ENCODE measurements at places on chromosomes 6 and 20. TPM values are rescaled to one million over a fixed set of nuclear protein-coding genes. Genes with fewer than 3 reads are reported as not detected.

Gene ZFAND3
- 131 TPM for total RNA-seq

- DNase-seq = no peak
Measured at GRCh38 chr20:58742668-58743566, 50.3 kb downstream of the NPEPL1 start.

DNA sequence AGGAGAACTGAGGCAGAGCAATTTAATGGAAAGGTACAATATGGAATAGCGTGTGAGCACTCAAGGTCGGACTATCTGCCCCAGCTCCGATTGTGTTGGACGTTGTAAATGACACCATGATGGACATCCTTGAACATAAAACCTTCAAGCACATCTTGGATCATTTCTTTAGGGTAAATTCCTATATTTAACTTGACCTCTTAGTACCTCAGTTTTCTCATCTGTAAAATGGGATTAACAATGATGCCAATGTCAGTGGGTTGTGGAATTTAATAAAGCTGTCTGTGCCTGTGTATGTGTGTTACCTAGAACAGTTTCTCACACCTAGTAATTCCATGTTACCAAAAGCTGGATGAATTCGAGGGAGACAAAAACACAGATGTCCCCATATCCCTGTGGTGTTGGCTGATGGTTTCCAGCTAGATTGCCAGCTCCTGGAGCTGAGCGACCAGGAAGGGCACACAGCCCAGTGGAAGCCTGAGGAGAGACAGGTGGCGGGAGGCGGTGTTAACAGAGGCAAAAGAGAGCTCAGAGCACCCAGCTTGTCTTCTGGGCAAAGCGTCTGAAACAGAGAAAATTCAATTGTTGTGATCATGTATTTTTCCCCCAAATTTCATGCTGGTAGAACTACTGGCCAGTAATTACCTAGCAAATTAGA, 32.6 kb downstream of the MDFI start:
- no peak for DNase-seq

Gene FGD2
- total RNA-seq = not detected

DNA sequence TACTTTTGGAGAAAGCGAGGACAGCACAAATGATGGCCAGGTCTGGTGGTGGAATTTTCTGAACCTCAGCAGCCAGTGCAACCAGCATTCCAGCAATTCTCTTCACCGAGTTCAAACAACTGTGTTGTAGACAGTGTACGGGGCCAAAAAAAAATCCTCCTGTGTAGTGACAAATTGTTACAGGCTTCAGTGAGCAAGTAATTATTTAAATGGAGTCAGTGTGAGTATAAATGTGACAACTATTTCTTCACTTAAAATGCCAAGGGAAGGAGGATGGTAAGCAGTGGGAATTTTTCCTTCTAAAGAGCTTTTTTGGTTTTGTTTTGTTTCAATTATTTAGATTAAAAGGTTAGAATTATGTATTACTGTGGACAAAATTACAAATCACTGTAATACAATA, 154.1 kb downstream of the TMEM242 start:
- DNase-seq = peak; percentile 47

Gene SEL1L2
- not detected for total RNA-seq

- no peak for DNase-seq
Measured at GRCh38 chr6:26355366-26355765, 9.6 kb upstream of the BTN3A2 start.

DNA sequence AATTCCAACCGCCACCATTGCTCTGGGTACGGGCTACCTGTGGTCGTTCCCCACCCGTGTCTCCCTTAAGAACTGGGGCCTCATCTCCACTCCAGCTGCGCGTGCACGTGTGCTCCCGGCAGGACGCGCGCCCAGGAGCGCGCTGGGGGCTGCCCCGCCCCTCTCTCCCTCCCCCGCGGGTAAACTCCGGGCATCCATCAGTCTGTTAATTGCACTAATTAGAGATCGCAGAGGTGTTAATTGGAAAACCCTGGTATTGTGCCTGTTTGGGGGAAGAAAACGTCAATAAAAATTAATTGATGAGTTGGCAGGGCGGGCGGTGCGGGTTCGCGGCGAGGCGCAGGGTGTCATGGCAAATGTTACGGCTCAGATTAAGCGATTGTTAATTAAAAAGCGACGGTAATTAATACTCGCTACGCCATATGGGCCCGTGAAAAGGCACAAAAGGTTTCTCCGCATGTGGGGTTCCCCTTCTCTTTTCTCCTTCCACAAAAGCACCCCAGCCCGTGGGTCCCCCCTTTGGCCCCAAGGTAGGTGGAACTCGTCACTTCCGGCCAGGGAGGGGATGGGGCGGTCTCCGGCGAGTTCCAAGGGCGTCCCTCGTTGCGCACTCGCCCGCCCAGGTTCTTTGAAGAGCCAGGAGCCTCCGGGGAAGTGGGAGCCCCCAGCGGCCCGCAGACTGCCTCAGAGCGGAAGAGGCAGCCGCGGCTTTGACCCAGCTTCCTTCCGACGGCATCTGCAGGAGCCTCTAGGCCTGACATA, 14.4 kb downstream of the FOXP4 start:
- DNase-seq = no peak

- DNase-seq = peak; percentile 45
Measured at GRCh38 chr6:127202676-127203075, 64.0 kb upstream of the RNF146 start.

GRCh38 chr20:61933951-61934715, 131.5 kb downstream of the TAF4 start:
- DNase-seq = no peak

DNA sequence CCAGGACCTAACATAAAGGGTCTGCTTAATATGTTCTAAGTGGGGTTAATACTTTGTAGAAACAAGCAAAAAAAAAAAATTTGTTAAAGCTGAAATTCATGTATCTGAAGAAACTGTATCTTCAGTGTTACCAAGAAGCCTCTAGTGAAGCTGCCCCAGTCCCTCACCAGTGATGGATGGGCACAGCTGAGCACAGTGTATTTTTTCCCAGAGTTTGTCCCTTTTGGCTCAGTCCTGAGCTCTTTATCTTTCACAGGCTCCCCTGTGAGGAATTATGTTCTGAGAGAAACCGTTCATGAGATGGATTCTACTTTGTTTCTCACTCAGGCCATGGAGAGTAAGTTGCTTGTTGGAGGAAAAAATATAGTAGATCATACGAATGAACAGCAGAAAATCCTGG, 38.4 kb downstream of the KIF3B start:
- DNase-seq = no peak

DNA sequence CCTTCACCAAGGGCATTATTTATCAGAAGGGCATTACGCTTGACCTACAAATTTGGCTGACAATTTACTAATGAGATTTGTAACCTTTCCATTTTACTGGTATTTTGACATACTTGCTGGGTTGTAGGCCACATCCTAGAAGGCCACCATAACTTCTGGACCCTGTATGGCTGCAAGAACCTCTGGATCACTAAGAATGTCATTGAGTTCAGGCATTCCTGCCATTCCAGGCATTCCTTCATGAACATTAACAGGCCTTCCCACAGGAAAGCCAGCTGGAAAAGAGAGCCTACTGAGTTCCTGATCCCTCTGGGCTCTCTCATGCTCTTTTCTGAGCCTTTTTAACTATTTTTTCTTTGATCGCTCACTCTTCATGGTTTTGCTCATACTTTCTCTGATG, 28.4 kb upstream of the SLC35A1 start:
- DNase-seq = no peak

GRCh38 chr6:82766476-82766875, 299.2 kb downstream of the UBE3D start:
- no peak for DNase-seq

- no peak for DNase-seq
Measured at GRCh38 chr20:39983655-39984054, 705.4 kb downstream of the MAFB start.

DNA sequence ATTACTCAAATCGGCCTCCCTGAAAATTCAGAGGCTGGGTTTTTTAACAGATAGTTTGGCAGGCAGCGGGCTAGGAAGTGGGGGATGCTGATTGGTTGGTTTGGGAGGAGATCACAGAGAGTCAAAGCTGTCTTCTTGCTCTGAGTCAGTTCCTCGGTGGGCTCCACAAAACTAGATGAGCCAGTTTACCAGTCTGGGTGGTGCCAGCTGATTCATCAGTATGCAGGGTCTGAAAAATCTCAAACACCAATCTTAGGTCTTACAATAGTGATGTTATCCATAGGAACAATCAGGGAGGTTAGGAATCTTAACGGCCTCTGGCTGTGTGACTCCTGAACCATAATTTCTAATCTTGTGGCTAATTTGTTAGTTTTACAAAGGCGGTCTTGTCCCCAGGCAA, 190.7 kb downstream of the C6orf118 start:
- no peak for DNase-seq

DNA sequence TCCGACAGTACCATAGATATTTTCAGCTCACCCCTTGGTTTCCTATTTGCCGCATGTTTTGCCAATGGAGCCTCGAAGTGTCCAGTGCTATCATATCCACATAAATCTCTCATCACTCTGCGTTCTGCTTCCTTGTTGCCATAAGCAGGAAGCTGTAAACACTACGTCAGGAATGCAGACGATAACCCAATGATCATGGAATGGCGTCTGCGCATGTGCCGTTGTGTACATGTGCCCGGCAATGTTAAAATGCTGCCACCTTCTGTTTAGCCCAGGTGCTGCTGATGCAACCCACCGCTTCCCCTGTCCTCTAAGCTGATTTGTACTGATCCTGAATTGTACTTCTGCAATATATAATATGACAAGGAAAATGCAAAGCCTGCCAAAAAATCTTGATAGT, 607.5 kb downstream of the HDGFL1 start:
- no peak for DNase-seq

DNA sequence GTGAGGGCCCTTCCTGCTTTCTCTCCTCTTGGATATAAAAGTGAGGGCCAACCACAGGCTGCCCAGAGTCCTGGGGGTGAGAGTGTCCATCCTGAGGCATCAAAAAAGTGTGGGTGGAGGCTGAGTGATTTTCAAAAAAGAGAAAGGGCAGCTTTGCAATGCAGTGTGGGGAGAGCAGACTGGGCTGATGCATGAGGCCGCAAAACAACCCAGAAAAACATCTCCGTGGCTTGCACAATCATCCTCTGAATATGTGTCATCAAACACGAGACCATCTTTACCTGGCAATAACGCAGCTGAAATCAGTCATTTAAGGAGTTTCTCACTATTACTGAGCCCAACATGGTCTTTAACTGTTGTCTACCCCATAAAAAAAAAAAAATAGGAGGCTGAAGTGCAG, 191.2 kb upstream of the SOX4 start:
- peak; percentile 80 for DNase-seq

GRCh38 chr6:54618572-54618971, 228.0 kb upstream of the FAM83B start:
- no peak for DNase-seq

Gene FOXC1
- total RNA-seq = 2.9 TPM

GRCh38 chr6:93918258-93918657, 498.9 kb upstream of the EPHA7 start:
- no peak for DNase-seq

Gene SLC17A3
- not detected for total RNA-seq

Gene KCNK15
- total RNA-seq = 0.14 TPM

Gene ULBP1
- 8.8 TPM for total RNA-seq

Gene HLA-DRA
- total RNA-seq = not detected

DNA sequence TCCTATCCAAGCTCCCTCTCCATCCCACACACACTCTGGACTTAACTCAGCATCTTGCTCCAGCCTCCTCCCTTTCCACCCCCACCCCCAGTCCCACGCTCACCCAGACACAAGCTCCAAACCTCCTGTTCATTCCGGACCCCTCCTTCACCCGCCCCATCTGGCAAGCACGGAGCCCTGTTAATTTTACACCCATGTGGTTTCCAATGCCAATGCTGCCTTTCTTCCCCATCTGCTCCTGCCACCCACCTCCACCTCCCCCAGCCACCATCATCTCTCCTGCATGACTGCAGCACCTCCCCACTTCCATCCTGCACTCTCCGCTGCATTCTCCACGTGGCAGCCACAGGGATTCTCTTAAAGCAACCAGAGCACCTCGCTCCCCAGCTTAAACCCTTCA, 9.9 kb upstream of the CDK5RAP1 start:
- no peak for DNase-seq

GRCh38 chr6:116352515-116353471, 18.0 kb upstream of the DSE start:
- DNase-seq = peak; percentile 72

Gene CLPSL2
- total RNA-seq = not detected

DNA sequence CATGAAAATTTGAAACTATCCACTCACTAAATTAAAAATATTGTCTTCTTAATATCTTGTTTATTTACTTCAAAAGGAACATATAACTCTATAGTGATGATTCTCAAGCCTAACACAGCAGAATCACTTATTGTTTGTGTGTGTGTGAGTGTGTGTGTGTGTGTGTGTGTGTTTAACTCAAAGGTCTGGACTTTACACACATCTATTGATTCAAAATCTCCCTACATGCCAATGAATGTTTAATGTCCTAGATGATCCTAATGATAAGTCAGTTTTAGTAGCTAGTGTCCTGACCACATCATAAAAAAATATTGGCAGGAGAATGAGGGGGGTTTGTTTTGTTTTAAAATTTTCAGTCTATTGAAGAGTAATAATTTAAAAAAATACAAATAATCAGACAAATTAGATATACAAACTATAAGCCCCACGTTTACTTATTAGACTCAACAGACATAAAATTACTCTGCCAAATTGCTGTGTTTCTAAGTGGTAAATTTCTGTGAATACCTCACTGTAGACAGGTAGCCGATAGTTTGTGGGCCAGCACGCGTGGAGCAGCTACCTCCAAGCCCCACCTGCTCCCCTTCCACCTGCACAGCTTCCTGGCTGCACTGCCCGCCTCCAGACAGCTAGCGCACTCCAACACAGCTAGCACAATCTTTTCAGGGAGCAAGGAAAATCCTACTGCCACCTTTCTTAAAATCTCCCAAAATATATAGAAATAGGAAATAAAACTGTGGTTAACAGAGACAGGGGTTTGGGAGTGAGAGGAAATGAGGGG, 349.6 kb downstream of the PKHD1 start:
- DNase-seq = no peak

Gene SLC22A2
- total RNA-seq = not detected

GRCh38 chr20:5969940-5970339, 19.5 kb downstream of the MCM8 start:
- DNase-seq = no peak

Gene EZR
- total RNA-seq = 171 TPM

DNA sequence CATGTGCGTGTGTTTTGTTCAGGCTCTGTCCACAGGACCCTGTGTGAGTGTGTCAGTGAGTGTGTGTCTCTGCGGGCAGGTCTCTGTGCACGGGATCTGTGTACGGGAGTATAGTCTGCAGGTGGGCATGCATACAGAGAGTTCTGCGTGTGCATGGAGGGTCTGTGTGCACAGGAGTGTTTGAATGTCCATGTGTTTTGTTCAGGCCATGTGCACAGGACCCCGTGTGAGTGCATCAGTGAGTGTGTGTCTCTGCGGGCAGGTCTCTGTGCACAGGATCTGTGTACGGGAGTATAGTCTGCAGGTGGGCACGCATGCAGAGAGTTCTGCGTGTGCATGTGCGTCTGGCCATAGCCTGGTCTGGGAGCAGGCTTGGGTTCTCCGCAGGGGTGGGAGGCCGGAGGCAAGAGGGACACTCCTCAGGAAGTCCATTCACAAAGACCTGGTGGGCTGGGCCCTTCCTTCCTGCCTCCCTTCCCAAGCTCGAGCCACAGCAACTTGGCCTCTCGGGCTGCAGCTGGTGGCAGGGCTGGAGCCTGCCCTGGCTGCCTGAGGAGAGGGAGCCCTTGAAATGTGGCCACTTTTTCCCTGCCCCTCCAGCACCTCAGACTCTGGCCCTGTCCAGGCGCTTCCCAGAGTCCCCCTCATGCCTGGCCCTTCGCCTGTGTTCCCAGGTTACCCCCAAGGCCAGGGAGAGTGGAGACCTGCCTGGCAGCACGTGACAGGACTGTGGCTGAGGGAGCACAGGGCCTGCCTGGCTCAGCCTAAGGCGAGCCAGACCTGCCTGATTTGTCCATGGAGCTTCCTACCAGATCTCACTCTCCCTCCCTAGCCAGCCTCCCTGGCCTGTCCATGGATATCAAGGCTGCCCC, 6.8 kb downstream of the HSPA12B start:
- DNase-seq = no peak

Gene SLC32A1
- not detected for total RNA-seq
